ENCODE measurements at places on chromosomes 16 and 17.

DNA sequence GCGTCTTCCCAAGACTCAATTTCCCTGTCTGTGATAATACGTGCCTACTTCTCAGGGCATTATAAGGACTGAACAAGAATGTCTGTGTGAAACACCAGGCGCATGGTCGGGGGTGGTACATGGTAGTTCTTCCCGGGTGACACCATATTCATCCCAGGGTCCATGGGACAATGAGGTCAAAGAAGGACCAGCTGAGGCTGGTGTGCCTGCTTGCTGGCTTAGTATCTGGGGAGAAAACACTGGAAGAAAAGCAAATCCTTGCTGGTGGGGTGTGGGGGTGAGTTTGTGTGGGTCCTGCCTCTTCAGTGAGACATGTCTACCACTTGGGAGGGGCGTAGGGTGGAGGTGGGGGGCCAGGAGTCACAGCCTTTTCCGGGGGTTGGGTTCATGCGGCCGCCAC lies 174.2 kb downstream of the RAB11FIP4 start:
- no peak for DNase-seq

- DNase-seq: no peak
Measured at GRCh38 chr17:77882040-77882439, 76.5 kb upstream of the TNRC6C start.

- no peak for DNase-seq
Measured at GRCh38 chr17:34726536-34727384, 147.4 kb downstream of the TMEM132E start.

DNA sequence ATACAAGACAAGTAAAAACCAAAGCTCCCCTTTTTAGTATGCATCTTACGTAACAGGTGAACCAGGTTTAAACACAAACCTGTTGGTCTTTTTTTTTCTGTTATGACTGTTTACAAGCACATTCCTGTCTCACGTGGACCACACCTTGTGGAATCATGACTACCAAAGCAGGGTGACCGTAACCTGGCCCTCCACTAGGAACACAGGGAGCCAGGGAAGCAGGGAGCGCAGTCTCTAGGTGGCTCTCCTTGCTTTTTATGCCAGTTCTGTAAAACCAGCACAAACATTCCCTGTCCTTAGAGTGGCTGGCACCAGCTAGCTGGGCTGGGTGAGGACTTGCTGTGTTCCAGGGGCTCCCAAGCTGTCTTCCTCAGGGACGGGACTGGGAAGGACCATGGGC lies 44.1 kb downstream of the DDX19A start:
- no peak for DNase-seq

DNA sequence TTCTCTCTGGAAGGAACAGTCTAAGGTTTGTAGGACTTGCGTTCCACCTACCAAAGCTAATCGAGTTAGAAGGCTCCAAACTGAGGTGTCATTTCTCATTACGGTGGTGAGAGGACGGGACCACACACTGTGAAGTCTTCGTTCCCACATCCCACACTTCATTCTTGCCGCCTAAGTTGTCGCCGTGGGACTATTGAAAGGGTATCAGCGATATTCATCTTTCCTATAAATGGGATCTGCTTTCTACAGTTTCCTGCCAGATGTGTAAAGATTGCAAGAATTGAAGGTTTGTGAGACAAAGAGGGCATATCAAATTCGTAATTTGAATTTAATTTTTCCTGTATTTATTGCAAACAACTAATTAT lies 608 bp upstream of the TRIM37 start:
- no peak for DNase-seq

DNA sequence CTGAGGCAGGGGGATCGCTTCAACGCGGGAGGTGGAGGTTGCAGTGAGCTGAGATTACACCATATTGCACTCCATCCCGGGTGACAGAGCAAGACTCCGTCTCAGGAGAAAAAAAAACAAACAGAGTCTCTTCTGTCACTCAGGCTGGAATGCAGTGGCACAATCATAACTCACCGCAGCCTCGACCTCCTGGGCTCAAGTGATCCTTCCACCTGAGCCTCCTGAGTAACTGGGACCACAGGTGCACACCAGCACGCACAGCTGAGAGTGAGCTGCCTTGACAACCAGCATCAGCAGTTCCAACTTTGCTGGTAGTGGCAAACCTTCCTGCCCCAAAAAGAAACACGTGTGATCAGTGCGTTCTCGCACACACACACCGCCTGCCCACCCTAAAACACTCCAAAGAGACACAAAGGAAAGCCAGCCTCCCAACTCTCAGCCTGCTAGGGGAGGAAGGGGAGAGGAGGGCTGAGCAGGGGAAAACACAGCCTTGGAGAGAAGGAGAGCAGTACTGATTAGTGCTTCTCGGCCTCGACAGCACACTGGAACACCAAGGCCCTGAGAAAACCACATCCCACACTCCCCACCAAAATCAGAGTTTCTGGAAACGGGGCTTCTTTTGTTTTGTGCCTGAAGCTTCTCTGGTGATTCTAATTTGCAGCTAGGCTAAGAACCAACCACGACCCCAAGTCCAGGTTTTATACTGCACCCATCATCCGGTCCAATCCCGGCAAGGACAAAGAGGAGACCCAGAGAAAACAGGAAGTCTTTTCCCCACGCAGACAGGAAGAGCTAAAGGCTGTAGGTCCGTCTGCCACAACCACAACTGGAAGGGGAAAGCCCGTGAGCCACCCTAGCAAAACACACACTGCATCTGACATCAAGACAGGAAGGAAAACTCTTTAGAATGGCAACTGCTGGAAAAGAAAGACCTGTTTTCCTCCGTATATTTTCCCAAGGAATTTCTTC lies 28.8 kb downstream of the ZCCHC14 start:
- DNase-seq: no peak

DNA sequence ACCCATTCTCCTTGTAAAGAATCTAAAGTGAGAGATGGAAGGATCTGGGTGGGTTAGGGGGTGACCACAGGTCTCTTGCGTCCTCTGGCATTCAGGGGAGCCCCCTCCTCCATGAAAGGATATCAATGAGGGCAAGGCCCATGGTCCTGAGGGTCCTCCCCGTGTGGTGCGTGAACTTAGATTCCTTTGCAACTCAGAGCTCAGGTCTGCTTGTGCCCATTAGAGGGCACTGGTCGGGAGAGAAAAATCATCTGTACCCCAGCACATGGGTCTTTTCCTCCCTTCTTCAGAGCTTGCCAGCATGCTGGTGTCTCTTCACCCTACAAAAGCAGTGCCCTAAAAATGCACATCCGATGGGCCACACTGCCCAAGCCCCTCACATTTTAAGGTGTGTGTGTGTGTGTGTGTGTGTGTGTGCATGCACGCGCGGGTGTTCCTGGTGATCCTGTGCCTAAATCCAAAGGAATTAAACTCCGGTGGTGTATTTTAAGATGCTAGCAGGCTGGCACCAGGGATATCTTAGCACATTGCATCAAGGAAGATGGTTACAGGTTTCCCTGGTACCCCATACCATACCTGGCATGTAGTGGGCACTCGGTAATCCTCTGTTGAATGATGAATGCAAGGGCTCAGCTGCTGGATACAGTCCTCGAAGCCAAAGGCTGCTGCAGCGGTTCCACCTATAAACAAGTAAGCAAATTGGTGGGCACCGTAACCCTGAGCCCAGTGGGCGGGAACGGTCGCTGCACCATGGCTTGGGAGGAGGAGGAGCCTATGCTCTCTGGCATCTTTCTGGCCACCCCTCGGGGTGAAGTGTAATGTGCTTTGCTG lies 4.7 kb downstream of the C1QTNF1 start:
- DNase-seq: no peak

DNA sequence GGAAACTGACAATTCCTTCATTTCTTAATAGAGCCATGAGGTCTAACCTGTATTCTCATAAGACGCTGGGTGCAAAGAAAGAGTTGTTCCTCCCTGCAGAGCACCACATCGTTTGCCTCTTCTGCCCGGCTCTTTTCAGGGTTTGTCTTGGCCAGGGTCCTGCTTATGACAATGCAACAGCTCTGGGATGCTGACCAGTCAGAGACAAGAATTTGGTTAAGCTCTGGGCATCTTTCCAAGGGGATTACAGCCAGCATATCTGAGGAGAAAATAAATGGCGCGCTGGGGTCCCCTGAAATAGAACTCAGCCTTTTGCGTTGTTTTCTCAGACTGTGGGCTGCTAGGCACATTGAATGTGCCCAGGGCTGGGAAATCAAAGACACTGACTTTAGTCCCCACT lies 128.6 kb downstream of the SHISA6 start:
- peak; percentile 5 for DNase-seq

DNA sequence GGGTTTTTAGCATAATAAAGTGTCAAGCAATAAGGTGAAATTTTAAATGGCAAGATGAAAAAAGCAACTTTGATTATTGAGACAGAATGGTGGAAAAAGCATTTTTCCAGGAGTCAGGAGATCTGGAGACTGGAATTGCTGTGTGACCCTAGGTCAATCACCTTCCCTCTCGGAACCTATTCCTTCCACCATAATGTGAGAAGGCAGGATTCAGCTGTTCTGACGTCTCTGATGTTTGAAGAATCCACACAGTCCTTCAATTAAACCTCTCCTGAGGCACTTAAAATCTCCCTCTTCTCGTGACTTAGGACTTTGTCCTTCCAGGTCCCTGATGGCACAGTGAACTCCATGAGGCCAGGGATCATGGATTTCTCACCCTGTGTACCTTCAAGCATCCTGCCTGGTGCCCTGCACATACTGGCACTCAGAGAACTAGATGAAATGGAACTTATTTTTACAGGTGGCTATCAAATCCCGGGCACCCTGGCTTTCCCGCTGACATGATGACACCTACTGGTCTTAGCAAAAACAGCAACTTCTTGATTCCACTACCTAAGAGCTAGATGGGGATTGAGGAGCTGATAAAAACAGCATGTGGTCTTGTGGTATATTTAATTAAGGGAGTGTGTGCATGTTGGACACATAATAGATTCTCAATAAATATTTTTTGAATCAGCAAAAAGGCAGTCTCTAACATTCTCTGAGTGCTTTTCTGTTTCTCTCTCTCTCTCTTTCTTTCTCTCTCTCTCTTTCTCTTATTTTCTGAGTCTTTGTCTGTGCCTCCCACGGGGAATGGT lies 2.3 kb upstream of the CCDC182 start:
- peak; percentile 73 for DNase-seq

DNA sequence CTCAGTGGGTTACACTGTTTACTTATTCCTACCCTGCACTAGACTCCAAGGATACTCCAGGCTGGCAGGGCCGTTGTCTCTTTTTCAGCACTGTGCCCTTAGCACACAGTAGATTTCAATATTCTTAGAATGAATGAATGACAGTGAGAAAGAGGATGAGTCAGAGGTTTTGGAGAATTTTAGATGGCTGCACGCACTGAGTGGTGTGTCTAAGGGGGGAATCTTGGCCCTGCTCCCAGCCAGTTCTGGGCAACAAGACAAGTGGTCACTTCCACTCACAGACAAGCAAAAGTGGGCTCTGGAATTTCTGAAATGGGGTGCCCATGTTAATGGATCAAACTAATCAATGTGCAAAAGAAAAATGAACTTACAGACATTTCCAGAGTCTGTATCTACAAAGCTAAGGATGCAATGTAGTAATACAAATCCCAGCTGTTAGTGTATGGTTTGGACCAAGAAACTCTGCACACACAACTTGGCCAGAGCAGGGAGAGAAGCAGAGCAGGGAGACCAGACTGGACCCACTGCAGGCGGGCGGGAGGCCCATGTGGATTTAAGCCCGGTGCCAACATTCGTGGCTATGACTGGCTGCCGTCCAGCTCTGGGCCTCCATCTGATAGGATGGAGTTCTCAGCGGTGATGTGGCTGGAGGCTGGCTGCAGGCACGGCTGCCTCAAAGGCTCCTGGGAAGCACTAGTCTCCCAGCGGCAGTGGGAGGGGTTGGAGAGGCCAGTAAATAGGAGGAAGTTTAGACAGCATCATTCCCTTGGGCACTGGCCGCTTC lies 95.6 kb upstream of the CDYL2 start:
- peak; percentile 12 for DNase-seq

GRCh38 chr16:53770641-53771040 lies 66.7 kb downstream of the FTO start:
- no peak for DNase-seq

GRCh38 chr16:13270602-13271001 lies 369.2 kb downstream of the SHISA9 start:
- DNase-seq: no peak

- DNase-seq: no peak
Measured at GRCh38 chr17:74512624-74513091, 18.6 kb downstream of the CD300LB start.

DNA sequence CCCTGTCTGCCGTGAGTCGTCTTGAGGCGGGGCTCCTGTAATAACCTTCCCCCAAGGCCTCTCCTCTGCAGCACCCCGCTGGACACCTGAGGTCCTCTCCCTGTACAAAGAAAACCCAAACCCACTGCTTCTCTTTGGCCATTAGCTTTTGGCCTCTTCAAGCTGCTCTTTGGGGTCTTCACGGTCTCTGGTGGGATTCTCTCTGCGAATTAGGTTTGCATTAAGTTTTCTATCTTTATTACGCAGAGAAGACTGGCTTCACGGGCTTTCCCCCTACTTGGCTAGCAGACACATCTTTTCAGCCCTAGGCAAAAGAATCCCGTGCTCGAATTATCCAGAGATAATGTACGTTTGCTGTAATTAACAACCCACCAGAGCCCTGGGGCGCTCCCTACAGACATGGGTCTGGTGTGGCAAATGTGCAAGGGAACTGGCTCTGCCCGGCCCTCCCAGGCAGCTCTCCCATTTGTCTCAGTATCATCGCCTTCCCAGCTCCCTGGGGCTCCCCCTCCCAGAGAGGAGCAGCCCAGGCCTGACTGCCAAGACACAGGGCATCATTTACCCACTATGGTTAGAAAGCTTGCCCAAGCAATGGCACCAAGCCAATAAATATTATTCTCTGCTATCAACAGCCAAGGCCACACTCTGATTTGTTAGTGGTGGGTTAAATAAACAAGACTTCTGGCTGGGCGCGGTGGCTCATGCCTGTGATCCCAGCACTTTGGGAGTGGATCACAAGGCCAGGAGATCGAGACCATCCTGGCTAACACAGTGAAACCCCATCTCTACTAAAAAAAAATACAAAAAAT lies 24.7 kb upstream of the KLHDC4 start:
- no peak for DNase-seq

GRCh38 chr17:65985571-65985970 lies 206.4 kb downstream of the CEP112 start:
- no peak for DNase-seq

DNA sequence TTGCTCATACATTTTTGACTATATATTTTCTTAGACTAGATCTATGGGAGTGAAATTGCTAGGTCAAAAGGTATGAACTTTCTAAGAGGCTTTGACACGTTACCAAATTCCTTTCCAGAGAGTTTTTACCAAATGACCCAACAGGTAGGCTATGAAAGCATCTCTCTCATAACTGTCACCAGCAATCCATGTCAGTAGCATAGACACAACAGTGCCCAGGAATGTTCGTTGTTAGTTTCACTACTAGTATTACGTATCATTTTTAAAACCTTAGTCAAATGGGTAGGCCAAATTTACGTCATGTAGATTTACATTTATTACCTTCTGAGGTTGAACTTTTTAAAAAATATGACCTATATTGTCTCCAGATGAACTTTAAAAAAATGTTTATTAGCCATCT lies 66.8 kb downstream of the MARCHF10 start:
- DNase-seq: no peak

DNA sequence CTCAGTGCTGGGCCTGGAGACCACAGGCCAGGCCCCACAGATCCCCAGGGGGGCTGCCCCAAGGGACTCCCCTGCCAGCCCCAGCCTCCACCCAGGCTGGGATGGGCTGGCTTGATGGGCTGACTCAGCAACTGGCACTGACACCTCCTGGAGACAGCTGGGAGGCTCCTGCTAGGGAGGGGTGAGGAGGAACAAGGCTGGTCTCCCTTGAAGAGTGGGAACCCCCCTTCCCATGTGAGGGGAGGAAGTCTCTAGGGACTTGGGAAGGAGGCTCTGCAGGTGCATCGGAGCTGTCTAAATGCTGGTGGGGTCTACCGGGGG lies 10.4 kb downstream of the NHERF1 start:
- DNase-seq: no peak

GRCh38 chr17:1134634-1135324 lies 45.0 kb downstream of the ABR start:
- DNase-seq: no peak

Measured in hippocampal formation (tissue), 2 donors.